ENCODE measurements at places on chromosomes 5 and 9.

DNA sequence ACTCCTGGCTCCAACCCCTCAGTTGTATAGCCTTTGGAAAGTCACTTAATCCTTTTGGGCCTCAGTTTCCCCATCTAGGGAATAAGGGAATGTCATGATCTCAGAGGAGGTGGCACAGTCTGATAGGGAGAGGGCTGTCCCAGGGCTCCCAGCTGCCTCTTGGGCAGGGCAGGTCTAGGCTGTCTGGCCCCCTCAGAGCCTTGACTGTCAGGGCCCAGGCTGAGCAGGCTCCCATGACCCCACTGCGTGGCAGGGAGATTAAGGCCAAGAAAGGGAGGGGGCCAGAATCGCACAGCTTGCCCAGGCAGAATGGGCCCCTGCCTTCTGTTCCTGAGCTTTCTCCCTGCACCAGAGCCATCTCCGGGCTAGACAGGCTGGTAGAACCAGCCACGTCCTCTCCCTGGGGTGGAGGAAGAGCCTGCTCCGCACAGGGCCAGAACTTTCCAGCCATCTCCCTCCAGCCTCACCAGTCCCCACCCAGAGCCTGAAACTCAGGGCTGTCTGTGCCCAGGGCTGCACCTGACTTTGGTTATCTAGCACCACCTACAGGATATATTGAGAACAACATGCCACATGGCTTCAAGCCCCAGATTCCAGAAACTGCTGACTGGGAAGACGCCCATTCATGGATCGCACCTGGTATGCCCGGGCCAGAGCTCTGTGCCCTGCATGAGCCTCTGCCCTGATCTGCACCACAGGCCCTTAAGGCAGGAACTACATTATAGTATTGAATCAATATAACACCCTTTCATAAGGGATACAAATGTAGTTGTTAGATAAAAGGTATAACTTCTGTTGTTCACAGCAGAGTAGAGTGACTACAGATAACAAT, 32.1 kb downstream of the NAIF1 start:
- peak; percentile 48 for DNase-seq

DNA sequence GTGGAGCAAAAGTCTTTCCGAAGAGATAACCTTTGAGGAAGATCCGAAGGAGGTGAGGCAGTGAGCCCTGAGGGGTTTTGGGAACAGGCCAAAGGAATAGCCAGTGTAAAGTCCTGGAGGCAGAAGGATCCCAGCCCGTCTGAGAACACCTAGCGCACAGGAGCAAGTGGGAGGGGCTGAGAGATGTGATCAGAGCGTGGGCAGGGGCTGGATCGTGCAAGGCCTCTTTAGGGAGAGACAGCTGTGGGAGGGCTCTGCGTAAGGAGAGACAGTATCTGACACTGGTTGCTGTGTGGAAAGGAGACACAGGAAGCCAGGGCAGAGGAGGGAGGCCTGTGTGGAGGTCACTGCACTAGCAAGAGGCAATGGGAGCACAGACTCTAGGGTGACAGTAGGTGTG, 68.2 kb downstream of the BARX1 start:
- DNase-seq: no peak

- DNase-seq: no peak
Observed at GRCh38 chr5:17243287-17244063, 26.0 kb downstream of the BASP1 start.

DNA sequence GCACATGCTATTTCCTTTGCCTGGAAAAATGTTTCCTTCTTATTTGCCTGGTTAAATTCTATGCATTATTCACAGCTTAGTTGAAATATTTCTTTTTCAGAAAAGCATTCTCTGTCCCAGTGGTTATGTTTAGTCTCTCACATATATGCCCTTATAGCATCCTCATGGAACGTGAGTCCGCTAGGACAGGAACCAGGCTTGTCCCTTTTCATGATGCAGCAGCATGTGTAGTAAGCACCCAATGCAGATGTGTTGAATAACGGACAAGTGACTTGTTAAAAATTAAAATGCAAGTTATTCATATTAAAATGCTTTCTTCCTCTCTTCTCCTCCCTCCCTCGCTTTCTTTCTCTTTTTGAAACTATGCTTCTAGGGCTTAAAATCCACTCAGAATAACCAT, 349.3 kb downstream of the GLIS3 start:
- DNase-seq: no peak

GRCh38 chr9:19119246-19119645, 8.0 kb downstream of the PLIN2 start:
- no peak for DNase-seq
